ENCODE measurements at places on chromosomes 7 and 10.

- no peak for DNase-seq
These were observed 197.1 kb downstream of the PHTF2 start for GRCh38 chr7:77995717-77996116.

GRCh38 chr7:69640216-69640615 is 41.9 kb downstream of the AUTS2 start:
- DNase-seq: no peak

- no peak for DNase-seq
These were observed 1272.5 kb upstream of the CELF2 start for GRCh38 chr10:9745158-9745557.

- DNase-seq: no peak
These were observed 6.3 kb upstream of the OPN4 start for GRCh38 chr10:86647773-86648703.

GRCh38 chr7:3338161-3338560 is 37.1 kb downstream of the SDK1 start:
- no peak for DNase-seq

DNA sequence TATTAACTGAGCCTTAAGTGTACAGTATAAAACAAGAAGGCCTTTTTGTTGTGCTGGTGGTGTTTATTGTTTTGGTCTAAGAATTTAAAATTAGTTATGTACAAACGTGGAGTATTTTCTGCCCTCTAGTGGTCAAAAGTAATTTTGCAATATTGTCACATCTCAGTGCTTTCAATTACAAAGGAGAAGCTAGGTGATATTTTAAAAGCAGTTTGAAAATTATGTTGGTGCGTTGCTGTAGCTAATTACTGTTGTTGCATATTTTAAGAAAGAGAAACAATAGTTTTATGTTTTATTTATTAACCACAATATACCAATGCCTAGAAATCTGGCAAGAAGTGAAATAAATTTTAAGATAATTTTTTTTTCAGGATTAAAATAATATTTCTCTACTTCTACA is 11.4 kb downstream of the NPVF start:
- no peak for DNase-seq

DNA sequence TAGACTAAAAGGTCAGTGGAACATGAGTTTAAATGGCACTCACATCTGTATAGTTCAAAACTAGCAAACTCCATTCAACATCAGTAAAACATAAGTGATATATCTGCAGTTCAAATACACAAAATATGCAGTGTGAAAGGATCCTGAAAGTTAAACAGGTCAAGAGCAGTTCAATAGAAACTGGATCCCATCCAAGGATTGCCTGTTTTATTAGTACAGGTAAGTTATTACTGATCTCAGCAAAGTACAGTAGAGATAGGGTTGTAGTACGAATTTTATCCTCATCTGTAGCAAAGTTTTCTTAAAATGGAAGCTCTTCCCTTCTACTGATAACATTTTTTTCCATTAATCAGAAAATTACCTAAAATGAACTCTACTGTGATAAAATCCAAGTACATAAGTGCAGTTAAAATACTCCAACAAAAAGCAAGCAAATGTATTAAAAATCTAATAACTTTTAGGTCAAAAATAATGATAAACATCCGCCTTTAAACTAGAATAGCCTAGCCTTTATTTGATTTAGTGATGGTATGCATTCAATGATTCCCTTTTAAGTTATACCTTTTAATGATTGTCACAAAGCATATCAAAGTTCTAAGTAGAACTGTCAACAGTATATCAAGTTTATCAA is 2.2 kb downstream of the ZNF800 start:
- no peak for DNase-seq

DNA sequence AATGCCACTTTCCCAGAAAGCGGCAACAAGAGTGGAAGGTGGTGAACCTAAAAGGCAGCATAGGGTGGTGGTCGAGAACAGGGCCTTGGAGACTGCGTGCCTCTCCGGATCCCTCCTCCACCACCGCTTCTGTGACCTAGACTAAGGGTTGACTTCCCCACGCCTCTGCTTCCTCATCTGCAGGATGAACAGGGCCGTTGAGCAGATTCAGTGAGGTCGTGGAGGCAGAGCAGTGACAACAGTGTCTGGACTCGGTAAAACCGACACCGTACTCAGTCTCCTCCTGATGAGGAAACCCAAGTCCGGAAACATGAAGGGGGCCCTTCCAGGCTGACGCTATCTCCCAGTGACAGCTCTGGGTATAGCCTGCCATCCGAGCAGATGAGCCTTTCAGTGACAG is 162.6 kb downstream of the CELF2 start:
- peak; percentile 63 for DNase-seq

All from stimulated activated CD4-positive, alpha-beta T cell treated with anti-CD3 and anti-CD28 coated beads, Interleukin-12 subunit alpha, Interleukin-12 subunit beta, amount 100 ng/mL, for 48 hours (primary cell).